ENCODE measurements at places on chromosomes 5 and 9.

DNA sequence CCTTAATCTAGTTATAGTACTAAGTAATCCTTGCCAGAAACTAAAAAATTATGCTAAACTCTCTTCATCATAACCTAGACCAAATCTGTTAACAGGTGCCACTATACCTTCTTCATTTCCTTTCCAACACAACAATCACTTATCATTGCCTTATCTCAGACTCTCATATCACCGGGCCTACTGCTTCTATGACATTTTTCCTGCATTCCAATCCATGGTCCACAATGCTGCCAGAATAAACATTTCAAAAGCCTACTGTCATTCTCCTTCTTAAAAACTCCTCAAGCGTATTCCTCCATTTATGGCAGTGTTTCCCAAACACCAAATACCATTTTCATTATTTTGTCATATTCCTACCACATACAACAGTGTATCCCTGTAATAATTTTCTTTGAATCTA, 6.5 kb downstream of the PPP6C start:
- no peak for DNase-seq

- DNase-seq = no peak
Observed at GRCh38 chr5:14685757-14686156, 21.2 kb downstream of the OTULIN start.

- no peak for DNase-seq
Observed at GRCh38 chr9:84759300-84759750, 89.8 kb downstream of the NTRK2 start.

GRCh38 chr9:20791682-20792081, 107.6 kb downstream of the FOCAD start:
- no peak for DNase-seq

- no peak for DNase-seq
Observed at GRCh38 chr9:37174247-37174646, 53.9 kb downstream of the ZCCHC7 start.

DNA sequence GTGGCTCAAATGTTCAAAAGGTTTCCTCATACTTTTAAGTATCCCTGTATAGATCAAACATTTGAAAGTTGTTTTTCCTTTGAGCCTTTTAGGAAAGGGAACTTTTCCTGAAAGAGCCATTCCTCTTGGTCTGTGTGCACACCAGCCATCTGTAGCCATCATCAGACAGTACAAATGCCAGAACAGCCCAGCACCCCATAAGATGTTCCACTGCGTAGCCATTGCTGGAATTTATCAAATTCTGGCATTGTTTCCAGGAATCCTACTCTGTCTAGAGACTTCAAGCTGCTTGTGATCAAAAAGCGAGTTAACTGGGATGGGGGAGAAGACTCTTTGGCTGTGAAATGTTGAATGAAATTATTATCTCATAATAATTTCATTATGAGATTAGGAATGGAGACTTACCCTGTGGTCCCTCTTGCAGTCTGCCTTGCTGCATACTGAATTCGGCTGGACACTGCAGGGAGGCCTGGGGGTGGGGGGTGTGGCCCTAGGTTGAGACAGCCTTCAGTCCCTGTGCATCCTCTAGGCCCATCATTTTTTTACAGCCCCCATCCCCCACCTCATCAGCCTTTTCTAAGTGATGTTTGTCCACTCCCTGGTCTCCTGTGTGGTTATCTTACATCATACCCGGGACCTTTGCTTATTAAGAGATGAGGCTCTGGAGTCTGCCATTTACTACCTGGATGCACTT, 99.8 kb downstream of the RALGPS1 start:
- no peak for DNase-seq

DNA sequence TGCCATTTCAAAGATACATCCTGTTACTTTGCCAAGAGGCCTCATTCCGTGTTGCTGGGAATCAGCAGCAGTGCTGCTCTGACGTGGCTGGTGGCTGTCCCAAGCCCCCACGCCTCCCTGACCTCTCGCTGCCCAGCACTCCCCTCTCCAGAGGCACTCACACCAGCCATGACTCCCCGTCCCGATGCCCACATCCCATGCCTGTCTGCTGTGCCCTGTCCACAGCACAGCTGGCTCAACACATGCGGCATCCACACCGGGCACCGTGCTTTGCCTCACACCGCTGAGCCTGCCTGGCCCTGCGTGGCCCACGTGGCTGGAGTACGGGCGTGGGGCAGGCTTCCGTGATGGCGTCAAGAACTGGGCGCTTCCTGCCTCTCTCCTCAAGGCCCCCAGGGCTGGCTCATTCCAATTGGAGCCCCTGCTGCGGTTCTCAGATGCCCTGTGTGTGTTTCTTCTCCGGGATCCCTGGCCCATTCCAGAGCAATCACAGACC, 7.8 kb upstream of the LCN1 start:
- peak; percentile 18 for DNase-seq

GRCh38 chr9:15936306-15936921, 383.6 kb downstream of the CCDC171 start:
- no peak for DNase-seq

- no peak for DNase-seq
Observed at GRCh38 chr5:76514713-76515112, 108.5 kb downstream of the F2RL2 start.

DNA sequence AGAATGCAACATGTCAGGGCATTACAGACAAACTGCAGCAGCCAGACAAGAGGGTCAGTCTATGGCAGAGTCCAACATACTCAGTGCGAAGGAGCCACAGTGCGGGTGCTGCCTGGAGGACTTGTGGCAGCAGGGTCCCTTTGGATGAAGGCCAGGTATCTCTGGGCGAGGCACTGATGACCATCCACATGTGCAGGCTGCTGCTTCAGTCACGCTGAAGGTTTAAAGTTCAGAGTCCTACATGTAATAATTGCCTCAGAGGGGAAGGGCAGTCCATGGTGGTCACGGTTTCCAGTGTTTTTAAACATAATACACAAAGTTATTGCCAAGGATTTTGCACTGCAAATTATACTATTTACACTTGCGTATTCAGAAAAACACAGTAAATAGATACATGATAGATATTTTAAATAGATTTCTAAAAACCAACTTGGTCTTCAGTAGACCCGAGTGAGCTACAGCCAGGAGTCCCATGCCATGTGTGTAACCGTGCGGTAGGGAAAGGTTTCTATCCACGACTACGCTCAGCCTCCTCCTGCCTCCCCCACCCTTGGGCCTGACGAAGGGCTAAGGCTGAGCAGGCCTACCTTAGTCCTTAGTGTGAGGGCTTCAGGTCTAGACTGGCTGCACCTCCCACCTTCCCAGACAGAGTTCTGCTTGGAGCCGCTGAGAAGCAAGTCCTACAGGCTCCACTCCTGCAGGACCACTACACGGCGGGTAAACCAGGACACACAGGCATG, 76.2 kb downstream of the GPR21 start:
- no peak for DNase-seq

- no peak for DNase-seq
Observed at GRCh38 chr5:172683645-172684471, 42.8 kb downstream of the NEURL1B start.

DNA sequence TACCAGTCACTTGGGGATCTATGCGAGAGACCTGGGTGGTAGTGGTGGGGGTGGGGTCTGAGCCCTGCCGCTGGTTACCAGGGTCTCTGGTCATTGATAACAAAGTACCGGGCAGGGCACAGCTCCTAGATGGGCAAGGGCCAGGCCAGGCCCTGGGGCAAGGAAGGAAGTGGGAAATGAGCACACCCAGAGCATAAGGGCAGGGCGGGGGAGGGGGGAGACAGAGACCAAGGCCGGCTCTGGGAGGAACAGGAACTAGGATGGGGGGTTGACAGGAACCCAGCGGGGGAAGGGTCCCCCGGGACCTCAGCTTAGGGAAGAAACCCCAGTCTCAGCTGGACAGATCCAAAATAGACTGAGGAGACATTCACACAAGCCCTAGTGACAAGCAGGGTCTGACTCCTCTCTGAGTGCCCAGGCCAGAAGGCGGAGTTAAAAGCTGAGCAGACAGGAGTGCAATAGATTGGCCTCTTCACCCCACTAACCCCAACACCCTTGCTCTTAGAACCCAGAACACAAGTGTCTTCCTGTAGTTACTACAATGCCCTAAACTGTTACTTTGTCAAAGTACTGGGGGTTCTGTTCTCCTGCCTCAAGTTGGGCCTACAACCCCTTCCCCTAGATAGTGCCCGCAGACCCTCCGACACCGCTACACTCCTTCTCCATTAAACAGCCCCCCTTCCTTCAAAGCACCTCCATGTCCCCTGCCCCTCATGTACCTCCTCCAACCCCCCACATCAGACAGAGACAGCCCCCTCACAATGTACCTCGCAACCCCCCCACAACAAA, 628 bp downstream of the ATOSB start:
- peak; percentile 83 for DNase-seq

- DNase-seq = no peak
Observed at GRCh38 chr5:171673328-171673727, 112.3 kb upstream of the SMIM23 start.

- DNase-seq = no peak
Observed at GRCh38 chr5:126119887-126120442, 303.2 kb upstream of the GRAMD2B start.

DNA sequence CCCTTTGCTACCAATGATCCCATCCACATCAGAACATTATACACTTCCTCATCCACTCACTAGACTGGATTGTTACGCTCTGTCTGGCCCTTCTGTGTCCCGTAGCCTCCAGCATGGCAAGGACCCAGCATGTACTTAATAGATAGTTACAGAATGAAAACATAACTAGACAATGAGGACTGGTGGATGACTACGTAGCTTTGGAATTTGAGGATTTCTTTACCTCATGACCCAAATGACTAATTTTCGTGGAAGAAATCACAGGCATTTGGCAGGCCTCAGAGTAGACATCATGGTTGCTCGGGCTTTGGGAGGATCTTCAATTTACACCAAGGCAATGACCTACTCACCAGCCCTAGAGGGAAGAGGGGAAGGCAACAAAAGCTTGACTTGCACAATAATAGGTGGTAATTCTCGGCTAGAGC, 299.8 kb downstream of the TLE1 start:
- no peak for DNase-seq

DNA sequence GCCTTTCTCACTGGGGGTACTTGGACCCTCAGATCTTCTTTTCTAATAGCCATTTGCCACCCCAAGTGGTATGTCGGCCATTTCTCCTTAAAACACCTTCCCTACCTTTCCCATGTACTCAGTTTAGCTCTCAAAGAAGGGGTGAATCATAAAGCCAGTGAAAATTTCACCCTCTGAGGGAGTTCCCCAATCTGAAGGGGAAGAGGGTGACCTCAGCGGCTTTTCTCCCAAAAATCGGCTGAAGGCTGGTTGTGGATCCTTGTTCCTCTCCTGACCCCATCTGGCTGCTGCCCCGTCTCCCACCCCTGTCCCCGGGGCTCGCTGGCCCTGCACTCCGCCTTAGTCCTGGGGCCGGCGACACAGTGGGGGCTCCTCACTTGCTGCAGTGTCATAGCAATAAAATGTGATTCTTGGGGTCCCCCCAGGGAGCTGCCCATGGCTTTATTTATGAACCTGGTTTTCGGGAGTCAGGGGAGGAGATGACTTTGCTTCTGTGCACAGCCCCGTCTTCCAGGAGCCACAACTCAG, 17.3 kb upstream of the LTC4S start:
- DNase-seq = no peak

DNA sequence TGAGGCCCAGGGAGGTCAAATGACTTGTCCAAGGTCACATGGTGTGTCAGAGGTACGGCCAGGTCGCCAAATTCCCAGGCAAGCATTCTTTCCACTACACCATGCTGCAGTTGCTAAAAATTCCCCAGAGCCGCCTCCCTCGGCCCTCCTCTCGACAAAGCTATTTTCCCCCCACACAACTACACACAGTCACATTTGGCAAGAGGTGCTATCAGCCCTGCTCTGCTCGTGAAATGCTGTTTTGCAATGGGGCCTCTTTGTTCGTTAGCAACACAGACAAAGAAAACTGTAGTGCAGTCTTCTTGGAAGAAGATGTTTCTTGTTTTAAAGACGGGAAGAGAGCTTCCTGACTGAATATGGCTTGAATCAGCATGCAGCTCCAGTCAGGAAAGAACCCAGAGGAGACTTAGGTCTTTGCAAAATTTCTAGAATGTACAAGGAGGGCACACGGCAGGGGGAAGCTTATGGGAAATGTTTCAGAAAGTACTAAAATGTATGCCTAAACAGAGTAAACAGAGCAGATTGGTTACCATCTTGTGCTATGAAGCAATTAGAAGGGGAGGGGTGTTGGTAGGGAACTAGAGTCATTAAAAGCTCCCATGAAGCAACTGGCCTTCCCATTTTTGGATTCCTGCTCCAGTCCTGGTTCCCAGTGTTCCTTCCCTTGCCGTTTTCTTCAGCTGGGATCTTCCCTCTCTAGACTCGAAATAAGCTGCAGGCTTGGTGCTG, 14.2 kb downstream of the SLIT3 start:
- DNase-seq = no peak

DNA sequence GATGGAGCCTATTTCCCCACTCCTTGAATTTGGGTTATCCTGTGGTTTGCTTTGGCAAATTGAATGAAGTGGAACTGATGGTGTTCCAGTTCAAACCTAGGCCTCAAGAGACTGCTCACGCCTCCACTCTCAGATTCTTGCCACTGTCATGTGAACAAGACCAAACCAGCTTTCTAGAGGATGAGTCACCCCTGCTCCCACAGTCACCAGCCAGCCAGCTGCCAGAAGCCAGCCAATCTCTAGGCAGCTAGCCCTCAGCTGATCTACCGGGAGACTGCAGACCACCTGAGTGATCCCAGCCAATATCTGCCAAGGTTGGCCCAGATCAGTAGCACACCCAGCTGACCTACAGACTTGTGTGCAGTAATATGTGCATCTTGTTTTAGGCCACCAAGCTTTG, 300.6 kb downstream of the TMEM38B start:
- DNase-seq = no peak

- no peak for DNase-seq
Observed at GRCh38 chr9:91921371-91921770, 28.7 kb downstream of the ROR2 start.

GRCh38 chr5:172165465-172165864, 22.6 kb downstream of the STK10 start:
- DNase-seq = no peak

DNA sequence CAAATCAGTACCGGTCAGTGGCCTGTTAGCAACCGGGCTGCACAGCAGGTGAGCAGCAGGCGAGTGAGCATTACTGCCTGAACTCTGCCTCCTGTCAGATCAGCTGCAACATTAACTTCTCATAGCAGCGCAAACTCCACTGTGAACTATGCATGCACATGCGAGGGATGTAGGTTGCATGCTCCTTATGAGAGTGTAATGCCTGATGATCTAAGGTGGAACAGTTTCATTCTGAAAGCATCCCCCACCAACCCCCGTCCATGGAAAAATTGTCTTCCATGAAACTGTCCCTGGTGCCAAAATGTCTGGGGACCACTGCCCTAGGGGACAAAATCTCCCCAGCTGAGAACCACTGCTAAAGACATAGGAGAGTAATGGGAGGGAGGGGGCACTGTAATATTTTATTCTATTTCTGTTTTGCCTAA, 51.1 kb downstream of the P4HA2 start:
- DNase-seq = no peak

DNA sequence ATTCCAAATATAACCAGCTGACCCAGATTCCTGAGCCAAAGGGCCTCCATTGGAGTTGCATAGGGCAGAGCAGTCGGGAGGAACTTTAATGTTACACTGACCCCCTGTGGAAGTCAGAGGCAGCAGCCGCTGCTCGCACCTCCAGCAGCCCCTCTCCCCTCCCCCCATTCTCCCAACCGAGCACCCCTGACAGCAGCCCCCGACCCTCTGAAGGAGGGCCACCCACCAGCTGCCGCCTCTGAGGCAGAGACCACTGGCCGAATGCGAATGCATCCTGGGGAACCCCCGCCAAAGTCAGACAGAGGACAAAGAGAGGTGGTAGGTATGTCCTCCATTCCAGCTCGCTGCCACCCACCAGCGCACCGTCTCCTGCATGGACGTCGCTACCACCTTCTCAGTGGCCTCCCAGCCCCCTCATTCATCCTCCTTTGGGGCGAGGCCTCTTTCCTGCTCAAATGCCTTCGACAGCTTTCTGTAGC, 231.0 kb downstream of the CDK5RAP2 start:
- peak; percentile 63 for DNase-seq

- no peak for DNase-seq
Observed at GRCh38 chr5:122924203-122924602, 78.8 kb downstream of the SNX24 start.
